ENCODE measurements at places on chromosomes 12 and 14.

DNA sequence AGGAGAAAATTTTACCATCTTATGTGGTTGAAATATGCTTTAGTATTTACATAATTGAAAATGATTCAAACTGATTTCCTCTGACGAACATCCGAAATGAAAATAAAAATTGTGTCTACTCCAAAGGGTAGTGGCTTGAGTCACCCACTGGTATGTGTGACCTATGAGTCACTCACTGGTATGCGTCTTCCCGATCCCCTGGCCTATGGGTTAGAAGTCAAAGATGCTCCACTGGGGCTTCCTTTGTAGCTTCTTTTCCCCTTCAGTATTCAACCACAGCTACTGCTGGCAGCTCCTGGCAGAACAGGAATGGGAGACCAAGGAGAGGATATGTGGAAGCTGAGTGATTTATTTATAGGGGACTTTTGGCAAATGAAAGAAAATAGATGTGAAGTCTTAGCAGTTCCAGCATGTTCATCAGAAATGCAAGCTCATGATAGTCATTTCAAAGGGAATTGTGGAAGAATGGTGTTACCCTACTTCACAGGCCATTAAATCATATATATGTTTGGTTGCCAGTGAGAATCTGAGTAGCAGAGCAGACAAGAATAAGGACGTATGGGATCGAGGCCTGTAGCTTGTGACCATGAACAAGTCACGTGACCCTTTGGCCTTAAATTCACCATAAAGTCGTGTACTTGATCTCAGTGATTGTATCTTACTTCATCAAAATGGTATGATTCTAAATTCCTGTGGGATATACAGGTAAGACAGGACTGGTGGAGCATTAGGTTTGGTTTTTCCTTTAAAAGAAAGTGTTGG, 108.3 kb downstream of the CRADD start:
- no peak for DNase-seq

GRCh38 chr14:72476657-72477499, 417.0 kb downstream of the DPF3 start:
- peak; percentile 54 for DNase-seq

DNA sequence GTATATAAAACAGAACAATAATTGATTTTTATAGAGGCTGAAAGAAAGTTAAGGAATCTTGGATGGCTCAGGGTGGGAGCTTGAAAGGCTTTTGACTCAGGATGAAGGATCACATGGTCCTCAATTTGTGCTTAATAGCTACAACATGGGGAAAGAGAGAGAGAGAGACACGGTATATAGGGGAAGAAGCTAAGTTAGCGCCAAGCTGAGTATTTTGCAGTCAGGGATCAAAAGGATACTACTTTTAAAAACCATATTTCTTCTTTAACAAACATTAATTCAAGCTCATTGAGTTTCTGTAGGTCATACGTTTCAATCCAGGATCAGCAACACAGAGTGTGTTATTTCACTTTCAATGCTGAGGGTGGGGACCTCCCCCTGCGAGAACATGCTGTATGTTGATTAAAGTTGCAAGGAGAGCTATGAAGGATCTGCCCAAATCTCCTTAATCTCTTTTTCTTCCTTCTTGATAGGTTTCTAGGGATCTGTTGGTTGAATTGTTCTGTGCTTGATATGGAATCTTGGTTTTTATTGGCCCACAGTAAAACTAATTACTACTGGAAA, 133.1 kb upstream of the NUDT4 start:
- DNase-seq, result no peak

- no peak for DNase-seq
These were observed 178.0 kb downstream of the FOXN3 start for GRCh38 chr14:89239023-89239422.

DNA sequence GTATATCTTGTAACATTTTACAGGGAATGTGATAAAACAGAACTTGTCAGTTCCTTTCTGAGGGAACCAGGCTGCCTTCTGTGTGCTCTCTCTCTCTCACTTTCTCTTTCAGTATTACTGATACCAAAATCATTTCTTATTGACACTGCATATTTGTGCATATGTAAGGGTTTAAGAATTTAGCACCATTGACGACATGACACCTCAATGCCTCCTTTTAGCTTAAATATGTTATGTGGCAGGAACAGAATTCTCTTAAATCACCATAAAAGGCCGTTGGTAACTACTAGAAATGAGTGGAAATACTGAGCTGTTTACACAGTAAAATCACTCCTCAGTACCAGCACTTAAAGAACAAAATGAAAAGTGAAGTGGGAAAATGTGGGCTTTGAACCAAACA, 457.7 kb upstream of the SYT1 start:
- no peak for DNase-seq

- no peak for DNase-seq
These were observed 69.9 kb upstream of the SLC38A4 start for GRCh38 chr12:46895726-46896125.

DNA sequence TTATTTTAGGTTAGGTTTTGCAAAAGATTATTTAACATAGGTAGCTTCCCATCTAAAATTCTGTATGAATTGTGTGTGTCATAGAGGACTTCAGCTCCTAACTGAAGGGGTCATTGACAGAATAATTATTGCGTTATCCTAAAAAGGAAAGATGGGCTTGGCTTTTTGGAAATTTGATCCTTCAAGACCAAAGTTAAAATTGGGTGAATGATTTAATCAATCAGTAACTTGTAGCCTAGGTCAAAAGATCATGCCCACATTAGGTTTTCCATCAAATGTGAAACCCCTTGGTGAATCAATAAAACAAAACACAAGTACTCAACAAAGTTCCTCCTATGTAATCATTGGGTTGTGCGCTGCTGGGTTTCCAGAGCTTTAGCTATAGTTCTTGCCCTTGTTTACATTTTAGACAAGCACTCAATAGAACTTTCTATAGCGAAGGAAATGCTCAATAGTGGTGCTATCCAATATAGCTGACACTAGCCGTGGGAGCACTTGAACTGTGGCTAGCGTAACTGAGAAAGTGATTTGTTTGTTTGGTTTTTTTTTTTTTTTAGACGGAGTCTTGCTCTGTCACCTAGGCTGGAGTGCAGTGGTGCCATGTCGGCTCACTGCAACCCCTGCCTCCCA, 37.6 kb upstream of the ARHGAP5 start:
- no peak for DNase-seq
